Stimulated activated CD4-positive, alpha-beta T cell treated with anti-CD3 and anti-CD28 coated beads, Interleukin-4, amount 100 ng/mL, for 24 hours (primary cell): ENCODE measurements at places on chromosomes 5 and 9.

DNA sequence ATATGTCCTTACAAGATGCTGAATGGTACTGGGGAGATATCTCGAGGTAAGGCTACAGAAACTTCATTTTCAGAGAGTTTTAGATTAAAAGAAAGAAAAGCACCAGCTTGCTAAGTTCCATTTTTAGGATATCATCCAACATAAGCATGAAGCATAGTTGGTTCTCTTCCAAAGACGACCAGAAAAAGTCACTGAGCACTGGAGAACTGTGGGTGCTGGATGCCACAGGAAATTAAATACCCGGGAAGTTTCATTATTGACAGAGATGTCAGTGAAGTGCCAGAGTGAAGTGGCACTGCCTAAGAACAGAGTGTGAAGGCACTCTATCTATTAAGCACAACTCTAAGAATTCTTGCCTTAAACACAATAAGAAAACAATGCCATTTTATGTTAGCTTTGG, 76.8 kb downstream of the PIK3R1 start:
- DNase-seq, result no peak

GRCh38 chr9:89508951-89509615, 11.2 kb upstream of the SEMA4D start:
- DNase-seq, result no peak

DNA sequence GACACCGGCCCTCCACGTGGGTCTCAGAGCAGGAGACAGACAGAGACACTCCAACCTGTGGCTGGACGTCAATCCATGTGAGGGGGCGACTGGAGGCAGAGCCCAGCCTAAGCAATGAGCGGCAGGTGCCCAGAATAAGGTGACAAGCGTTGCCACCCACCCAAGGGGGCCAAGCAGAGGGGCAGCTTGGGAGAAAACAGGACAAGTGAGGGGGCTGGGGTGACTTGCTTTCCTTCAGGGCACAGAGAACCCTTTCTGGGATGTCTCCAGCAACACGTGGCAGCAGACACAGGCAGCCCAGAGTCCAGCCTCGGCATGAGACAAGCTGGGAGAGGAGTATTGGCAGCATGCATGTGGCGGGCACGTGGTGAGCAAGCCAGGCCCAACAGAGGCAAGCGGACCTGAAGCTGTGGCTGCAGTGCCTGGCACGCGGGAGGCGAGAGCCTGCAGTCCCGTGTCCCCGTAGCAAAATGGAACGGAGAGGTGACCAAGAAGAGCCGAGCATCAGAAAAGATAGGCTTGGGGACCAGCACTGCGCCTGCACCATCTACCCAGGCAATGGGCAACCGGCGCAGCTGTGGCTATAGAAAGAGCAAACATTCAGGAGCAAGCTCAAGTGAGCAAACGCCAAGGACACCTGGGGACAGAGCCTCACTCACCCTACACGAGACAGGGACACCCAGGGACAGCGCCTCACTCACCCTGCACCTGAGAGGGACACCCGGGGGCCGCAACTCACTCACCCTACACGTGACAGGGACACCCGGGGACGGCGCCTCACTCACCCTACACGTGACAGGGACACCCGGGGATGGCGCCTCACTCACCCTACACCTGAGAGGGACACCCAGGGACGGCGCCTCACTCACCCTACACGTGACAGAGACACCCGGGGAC, 6.2 kb downstream of the TERT start:
- no peak for DNase-seq

DNA sequence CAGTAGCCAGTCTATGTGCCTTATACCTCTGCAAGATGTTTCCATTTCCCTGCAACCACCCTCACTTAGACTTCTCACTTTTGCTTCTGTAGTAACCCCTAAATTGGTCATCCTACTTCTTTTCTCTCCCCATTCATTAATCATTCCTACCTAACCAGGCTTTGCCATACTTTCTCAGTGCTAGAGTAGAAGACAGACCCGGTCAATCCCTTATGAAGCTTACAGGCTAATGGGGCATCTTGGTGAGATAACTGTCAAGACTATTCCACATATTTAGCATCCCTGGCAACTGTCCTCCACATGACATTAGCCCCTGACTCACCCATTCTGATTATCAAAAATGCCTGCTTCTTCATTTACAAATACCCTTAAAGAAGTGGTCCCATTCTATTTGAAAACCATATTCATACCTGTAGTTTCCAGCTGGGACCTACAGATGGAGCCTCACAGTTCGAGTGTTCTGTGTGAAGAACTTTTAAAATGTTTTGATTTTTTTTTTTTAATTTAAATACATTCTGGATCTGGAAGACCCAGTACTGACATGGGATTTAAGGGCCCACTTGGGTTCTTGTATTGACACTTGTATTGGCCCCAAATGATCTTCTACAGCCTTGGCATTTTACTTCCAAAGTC, 21.0 kb downstream of the F2RL2 start:
- no peak for DNase-seq

- no peak for DNase-seq
These were observed 73.6 kb downstream of the DOCK2 start for GRCh38 chr5:169710675-169711074.
